Stimulated activated CD8-positive, alpha-beta memory T cell treated with anti-CD3 and anti-CD28 coated beads, Interleukin-7, amount 100 ng/mL, for 1 hour (primary cell): ENCODE measurements at places on chromosomes 12 and 14.

- no peak for DNase-seq
Measured at GRCh38 chr14:30118992-30119640, 191.5 kb upstream of the PRKD1 start.

- DNase-seq, result no peak
Measured at GRCh38 chr12:102521662-102522277, 41.4 kb upstream of the IGF1 start.

DNA sequence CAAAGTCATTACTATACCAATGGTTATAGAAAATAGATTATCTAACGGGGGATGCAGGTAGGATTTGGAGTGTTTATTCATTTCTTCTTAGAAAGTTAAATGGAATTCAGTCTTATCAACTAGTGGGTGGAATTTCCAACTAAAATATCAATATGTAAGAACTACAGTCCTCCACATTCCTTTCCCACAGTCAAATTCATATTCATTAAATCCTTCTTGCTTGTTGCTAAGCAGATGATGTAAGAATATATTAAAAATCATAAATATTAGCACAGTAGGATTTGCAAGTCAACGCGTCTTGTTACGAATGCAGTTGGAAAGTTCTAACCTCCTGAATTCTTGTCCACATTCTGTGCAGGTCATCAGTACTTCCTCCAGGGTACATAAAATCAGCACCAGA, 259.2 kb downstream of the CPNE8 start:
- DNase-seq, result no peak

DNA sequence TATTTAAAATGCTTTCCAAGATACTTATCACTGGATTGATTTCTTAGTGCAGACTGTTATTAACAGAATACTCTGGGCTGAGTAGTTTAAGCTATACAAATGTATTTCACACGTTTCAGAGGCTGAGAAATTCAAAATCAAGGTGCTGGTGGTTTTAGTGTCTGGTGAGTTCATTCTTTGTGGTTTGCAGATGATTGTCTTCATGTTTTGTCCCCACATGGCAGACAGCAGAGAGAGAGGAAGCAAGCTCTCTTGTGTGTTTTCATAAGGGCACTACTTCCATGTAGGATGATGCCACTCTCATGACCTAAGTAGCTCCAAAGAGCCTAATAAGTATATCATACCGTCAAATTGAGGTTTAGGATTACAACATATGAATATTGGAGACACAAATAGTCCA, 1348.9 kb upstream of the FLRT2 start:
- no peak for DNase-seq

- DNase-seq, result no peak
Measured at GRCh38 chr12:45907955-45908354, 82.4 kb downstream of the SCAF11 start.

DNA sequence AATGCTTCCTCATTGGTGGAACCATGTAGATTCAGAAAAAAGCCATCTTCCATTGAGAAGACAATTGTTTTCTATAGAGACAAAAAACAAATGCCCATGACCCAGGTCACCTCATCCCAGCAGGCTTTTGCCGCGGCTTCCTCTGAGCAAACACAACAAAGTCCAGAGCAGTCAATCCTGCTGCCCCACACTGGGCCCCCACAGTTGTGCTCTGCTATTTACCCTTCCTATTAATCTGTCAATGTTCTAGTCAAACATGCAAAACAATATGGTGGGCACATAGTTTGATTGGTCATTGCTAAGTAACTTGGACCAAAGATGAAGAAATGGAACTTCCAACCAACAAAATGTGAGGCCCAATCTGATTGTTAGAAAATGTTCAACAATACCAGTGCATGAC, 20.7 kb downstream of the C12orf42 start:
- no peak for DNase-seq

GRCh38 chr12:104784592-104784991, 173.5 kb downstream of the SLC41A2 start:
- no peak for DNase-seq

- no peak for DNase-seq
Measured at GRCh38 chr14:48111151-48111550, 435.7 kb upstream of the MDGA2 start.

DNA sequence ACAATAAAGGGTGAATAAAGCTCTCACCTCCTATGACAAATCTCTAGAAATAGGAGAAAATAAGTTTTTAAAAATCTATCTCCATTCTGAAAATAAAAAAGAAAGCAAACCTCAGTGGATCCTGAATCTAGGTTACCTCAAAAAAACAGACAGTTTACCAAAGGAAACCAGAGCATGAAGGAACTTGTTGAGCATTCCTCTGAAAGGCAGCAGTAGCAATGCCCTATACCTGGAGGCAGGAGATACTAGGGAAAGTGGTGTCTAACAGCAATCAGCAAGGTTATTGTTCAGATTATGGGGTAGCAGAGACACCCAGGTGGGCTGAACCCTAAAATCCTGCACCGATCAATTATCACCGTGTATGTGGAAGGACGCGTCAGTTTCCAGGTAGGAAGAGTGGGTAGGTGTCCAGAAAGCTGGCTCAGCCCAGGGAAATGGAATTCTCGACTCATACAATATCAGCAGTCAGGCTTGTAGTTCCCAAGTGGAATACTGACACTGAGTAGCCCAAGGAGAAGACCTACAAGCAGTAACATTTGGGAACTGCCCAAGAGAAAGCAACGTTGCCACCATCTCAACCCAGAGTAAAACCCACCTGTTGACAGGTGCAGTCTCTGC, 128.3 kb downstream of the ST8SIA1 start:
- no peak for DNase-seq

GRCh38 chr14:80428171-80428570, 216.9 kb upstream of the DIO2 start:
- DNase-seq, result no peak

DNA sequence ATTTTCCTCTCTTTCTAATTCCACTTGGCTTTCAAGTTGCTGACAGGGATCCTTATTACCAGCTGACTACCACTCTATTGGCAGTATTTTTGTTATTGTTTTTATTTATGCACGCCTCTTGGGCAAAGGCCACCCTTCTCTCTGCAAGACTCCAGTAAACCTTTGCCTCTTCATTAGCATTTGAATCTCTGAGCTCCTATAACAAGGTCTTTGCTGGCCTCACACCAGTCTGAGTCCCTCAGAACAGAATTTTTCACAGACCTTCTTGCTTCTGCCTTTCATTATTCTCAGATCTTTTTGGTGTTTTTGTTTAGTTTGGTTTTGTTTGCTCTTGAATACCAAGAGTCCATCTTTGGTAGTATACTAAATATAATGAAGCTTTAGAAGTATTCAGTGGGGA, 145.9 kb downstream of the PDZRN4 start:
- DNase-seq, result no peak

DNA sequence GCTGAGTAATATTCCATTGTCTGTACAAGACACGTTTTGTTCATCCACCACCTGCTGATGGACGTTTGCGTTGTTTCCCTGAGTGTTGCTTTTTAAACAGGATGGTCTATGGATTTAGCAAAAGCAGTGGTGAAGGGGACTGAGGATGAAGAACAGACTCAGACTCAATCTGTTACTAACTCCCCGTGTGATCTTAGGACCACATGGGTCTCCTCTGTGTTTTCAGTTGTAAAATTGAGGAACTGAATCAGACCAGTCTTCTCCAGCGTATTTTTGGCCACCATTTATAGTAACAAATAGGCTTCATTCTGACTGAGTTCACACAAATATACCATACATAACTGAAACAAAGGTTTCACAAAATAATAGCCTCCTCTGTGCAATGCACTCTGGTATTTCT, 85.6 kb downstream of the FOXN3 start:
- DNase-seq, result no peak

DNA sequence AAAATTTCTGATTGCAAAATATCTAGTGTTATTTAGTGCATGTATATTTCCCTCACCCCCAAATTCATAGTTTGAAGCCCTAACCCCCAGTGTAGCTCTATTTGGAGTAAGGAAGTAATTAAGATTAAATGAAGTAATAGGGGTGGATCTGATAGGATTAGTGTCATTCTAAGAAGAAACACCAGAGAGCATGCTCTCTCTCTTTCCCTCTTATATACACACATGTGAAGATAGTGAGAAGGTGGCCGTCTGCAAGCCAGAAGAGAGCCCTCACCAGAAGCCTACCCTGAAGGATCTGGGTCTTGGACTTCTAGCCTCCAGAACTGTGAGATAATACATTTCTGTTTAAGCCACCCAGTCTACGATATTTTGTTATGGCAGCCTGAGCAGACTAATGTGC, 120.3 kb downstream of the TMEM30B start:
- DNase-seq, result no peak

GRCh38 chr14:53874704-53875103, 81.9 kb downstream of the BMP4 start:
- DNase-seq, result no peak

DNA sequence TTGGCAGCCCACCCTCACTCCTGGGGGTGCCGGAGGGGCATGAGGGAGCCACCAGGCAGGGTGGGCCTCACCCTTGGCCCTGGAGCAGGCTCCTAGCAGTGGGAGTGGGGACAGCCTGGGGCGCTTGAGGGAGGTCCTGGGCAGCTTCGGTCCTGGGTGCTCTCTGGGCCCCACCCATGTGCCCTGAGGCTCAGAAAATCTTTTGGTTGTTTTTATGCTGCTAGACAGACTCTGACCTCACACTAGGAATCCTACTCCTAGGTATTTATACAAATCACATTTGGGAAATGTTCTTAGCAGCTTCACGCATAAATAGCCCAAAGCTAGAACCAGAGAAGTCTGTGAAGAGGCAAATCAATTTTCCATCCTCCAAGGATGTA, 10.9 kb upstream of the ULK1 start:
- no peak for DNase-seq

DNA sequence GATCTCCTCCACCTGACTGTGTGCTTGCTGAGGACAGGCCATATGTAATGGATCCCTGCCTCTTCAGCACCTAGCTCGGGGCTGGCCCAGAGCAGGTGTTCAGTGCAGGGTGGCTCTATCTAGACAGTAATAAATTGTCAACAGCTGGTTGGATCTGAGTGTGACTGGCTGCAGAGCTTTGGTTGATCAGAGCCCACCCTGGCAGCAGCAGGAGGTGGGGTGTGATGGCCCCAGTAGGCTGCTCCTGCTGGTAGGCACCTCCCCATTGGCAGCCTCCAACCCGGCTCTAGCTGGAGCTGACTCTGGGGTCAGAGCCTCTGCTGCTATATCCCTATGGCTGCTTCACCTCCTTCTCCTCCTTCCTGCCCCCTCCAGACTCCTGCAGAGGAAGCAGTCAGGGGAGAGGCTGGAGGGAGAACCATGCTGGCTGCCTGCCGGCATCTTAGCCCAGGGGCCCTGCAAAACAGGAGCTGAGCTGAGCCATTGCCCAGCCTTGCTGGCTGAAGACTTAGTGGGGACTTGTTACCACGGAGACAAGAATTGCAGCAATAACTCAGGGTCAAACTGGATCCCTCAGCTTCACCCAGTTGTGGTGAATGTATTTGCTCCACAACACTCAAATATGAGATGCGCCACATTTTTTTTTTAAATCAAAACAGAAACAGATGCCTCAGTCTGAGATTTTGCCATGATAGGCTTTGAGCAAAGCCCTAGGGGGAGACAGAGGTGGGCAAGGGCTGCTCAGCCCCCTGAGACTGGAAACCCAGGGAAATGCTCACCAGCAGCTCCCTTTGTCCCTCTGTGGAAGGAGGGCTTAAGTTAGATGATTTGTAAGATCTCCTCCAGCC, 22.2 kb downstream of the TMEM63C start:
- no peak for DNase-seq

DNA sequence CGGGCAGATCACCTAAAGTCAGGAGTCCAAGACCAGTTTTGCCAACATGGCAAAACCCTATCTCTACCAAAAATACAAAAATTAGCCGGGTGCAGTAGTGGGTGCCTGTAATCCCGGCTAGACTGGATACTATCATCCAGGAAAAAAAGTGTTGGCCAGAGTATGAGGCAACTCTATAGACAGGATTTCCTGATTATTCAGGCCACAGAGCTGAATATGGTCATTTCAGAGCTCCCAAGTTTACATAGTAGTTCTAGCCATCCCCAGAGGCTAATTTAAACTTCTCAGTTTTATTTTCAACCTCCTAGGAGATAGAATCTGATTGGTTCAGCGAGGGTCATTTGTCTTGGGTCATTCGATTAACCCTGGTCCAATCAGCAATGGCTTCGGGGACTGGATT, 7.3 kb downstream of the RPGRIP1 start:
- no peak for DNase-seq

DNA sequence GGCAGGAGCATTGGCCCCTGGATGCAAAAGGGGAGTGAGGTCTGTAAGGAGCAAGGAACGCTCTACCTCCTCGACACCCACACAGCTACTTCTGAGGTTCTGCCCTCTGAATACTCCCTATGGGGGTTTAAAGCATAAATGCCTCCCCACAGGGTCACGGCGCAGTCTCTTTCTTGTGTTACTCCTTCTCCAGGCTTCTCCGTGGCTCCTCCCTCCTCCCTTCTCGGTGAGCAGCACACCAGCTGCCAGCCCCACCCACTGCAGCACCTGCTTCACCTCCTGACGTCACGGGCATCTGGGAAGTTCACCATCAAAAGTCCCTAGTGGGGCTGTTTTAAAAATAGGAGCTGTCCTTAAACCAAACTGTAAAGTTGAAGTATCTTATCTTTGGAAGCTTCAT, 67.3 kb downstream of the SPTB start:
- no peak for DNase-seq
